ENCODE measurements at places on chromosomes 2 and 18.

DNA sequence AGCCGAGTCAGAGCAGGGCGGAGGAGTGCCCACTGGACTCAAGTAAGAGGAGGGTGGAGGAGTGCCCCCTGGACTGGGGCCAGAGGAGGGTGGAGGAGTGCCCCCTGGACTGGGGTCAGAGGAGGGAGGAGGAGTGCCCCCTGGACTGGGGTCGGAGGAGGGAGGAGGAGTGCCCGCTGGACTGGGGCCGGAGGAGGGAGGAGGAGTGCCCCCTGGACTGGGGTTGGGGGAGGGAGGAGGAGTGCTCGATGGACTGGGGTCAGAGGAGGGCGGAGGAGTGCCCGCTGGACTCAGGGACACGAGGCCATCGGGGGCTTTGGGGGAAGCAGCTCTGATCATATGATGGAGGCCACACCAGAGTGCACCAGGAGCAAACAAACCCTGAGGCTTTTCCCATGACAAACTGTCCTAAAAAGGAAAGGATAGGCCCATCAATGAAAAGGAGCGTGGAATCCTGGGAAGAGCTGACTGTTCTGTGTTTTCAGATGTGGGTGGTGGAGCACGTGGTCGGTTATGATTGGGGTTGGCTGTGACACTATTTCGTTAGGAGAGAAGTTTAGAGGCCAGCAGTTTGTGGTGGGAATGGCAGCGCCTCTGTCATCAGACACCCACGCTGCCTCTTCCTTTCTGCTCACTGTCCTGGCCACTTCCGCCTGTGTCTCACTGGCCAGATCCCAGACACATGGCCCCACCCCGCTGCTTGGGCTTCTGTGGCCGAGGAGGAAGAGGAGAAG lies 24.5 kb upstream of the HPCAL1 start:
- no peak for DNase-seq

- no peak for DNase-seq
These were observed 306.2 kb upstream of the KCNJ3 start for GRCh38 chr2:154392256-154392655.

DNA sequence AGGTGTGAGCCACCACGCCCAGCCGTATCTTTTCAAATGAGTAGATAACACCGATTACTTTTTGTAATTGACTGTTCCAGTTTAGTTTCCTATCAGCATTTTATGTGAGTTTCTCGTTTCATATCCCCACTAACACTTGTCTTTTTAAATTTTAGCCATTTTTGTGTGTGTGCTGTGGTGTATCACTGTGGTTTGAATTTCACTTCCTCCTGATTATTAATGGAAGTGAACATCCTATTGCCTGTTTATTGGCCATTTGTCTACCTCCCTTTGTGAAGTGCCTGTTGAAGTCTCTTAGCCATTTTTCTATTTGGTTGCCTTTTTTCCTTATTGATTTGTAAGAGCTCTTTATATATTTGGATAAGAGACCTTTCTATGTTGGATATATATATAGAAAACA lies 91.7 kb upstream of the STON1 start:
- DNase-seq: no peak

DNA sequence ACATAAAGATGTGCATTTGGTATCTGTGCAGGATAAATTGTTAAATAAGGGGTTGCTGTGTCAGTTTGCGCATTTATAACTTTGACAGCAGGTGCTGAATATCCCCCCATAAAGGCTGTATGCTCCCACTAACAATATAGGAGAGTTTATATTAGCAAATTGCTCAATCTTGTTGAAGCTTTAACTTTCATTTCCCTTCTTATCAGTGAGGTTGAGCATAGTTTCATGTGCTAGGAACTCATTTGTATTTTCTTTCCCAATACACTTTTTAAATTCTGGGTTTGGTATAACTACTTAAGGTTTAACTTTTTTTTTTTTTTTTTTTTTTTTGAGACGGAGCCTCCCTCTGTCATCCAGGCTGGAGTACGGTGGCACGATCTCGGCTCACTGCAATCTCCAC lies 89.0 kb downstream of the FAM117B start:
- no peak for DNase-seq

- no peak for DNase-seq
These were observed 677.0 kb upstream of the FANCL start for GRCh38 chr2:58918141-58918540.

GRCh38 chr2:128838244-128838643 lies 519.6 kb upstream of the HS6ST1 start:
- no peak for DNase-seq

GRCh38 chr2:11944311-11944710 lies 197.9 kb downstream of the LPIN1 start:
- no peak for DNase-seq

DNA sequence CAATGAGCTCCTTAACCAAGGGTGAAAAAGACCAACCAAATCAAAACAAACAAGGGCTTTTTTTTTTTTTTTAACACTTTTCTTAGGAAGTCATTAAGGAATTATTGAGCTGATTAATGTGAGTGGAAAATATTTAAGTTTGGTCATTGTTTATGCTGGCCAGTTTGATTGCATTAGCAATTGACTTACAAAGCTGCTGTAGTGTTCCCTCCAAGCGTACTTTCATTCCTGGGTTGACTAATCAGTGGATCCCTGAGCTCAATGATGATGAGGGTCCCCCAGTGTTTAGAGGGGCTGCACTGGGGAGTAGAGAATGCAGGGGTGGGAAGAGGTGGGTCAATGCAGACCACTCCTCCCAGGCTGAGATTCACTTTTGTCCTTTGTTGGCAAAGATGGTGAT lies 119.3 kb downstream of the PRKCE start:
- DNase-seq: no peak

- DNase-seq: no peak
These were observed 19.5 kb downstream of the ANKRD30B start for GRCh38 chr18:14767474-14767873.

GRCh38 chr2:109630441-109631430 lies 16.6 kb downstream of the SOWAHC start:
- no peak for DNase-seq

DNA sequence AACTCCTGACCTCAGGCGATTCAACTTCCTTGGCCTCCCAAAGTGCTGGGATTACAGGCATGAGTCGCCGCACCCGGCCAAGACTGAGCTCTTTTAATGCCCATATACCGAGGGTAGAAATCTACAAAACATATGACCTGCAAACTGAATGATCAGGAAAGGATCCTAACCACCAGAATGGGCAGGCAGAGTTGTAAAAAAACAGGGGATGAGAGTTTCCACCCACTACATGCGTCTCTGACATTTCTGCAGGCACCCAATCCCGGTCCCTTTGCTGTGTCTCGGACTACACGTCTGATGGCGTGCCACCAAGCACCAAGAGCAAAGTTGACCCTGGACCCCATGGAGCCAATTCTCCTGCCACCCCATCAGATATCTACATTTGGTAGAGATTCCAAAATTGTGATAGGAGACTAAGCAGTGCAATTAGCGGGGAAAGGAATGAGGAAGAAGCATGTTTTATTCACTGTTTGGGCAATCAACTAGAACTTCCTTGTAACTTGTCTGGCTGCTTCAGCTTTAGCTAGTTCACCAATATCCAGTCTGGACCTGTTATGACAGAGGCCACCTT lies 74.1 kb downstream of the ATP8B1 start:
- no peak for DNase-seq

- no peak for DNase-seq
These were observed 38.8 kb downstream of the NCKAP1 start for GRCh38 chr2:182999348-183000028.

DNA sequence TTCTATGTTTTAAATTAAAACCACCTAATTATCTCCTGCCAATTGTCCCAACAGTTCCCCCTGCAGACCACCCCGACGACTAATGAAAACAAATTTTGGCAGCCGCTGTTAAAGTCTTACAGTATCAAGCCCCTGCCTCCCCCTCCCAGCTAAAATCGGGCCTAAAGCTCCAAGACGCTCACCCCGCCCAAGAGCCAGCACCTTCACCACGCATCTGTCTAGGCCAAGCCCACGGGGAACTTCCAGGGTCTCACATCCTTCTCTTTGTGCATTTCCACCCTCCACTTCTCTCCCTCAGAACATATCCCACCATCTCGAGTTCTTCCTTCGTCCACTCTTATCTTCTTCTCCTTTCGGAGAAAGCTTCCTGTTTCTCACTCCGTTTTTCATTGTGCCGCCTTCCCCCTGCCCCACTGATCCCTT lies 445 bp downstream of the PRPF40A start:
- DNase-seq: no peak

DNA sequence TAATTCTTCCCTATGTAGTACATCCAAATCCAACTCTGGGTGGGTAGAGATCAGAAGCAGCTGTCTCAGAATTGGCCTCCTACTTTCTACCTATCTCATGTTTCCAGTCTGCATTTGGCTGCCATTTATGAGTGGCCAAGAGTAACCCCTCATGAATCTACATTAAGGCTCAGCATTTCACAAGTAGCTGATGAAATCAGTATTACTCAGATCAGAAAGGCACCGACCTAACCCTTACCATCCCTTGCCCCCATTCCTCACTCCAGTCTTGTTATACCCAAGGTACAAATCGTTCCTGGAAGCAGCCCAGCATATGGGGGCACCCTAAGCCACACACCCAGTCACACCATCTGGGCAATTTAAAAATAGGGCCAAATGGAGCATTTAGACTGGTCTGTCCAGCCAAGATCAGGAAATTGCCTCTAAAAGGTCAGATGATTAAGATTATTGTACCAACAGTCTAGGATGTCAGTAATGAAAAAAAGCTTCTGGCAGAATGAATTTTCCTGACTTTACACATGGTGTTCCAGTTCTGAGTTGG lies 37.1 kb downstream of the CD28 start:
- no peak for DNase-seq

GRCh38 chr2:186540941-186541340 lies 48.9 kb upstream of the ITGAV start:
- DNase-seq: no peak

- no peak for DNase-seq
These were observed 11.2 kb upstream of the SCYGR5 start for GRCh38 chr2:227655454-227655853.

DNA sequence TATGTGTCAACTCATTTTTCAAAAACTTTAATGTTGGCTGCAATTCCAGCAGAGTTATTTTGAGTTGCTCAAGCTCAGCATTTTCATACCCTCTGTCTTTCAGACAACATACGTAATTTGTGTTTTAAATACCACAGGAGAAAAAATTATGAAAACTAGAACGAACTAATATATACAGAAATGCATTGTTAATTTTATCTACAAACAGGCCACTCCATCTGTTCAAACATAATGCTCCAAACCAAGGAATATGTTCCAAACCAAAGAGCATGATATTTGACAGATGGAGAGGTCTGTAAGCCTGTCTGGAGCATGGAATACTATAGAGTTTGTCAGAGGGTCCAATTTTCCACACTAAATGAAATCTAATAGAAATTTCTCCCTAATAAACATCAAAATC lies 536.2 kb upstream of the FSIP2 start:
- DNase-seq: no peak

DNA sequence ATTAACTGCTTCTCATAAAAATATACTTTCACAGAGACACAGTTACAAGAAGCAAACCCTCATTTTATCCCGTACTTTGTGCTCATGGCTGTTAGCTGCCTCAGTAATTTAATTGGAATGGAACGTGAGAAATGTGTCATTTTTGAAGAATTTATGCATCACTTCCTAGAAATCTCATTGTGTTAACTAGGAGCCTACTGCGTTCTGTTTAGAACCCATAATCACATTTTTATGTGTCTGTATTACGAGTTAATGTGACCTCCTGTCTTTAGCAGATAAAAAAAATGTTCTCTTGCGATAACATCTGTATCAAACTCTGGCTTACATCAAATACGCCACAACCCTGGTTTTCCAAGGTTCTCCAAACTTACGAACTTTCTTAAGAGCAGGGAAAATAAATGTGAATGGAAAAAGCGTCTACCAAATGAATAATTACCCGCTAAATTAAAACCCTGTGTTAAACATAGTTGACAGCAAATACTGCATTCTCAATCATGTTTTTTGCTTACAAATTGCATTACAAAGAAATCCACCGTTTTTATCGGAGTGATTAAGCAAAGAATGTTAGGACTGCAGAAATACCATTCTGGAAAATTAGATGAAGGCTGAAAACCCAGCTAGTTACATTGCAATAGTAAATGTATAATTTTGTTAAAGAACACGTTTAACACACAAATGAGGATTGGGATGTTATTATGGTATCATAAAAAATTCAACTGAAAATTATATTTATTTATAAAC lies 12.1 kb upstream of the GBX2 start:
- no peak for DNase-seq

DNA sequence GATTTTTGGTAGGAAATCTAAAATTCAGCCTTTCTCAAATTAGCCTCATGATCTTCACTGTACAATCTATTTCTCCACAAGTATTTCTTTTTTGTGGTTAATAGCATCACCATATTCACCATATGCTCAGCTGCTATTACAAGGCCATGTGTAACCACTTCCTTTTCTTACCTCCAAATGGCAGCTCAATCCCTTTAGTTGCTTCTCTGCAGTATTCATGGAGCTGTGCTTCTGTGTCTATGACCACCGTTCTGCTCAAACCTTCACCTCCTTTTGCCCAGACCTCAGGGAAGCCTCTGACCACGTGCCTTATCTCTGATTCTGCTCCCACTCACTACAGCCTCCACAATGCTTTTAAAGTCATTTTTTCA lies 126.7 kb upstream of the TMEM200C start:
- DNase-seq: no peak

- no peak for DNase-seq
These were observed 115.3 kb upstream of the ITGB6 start for GRCh38 chr2:160315337-160315736.

DNA sequence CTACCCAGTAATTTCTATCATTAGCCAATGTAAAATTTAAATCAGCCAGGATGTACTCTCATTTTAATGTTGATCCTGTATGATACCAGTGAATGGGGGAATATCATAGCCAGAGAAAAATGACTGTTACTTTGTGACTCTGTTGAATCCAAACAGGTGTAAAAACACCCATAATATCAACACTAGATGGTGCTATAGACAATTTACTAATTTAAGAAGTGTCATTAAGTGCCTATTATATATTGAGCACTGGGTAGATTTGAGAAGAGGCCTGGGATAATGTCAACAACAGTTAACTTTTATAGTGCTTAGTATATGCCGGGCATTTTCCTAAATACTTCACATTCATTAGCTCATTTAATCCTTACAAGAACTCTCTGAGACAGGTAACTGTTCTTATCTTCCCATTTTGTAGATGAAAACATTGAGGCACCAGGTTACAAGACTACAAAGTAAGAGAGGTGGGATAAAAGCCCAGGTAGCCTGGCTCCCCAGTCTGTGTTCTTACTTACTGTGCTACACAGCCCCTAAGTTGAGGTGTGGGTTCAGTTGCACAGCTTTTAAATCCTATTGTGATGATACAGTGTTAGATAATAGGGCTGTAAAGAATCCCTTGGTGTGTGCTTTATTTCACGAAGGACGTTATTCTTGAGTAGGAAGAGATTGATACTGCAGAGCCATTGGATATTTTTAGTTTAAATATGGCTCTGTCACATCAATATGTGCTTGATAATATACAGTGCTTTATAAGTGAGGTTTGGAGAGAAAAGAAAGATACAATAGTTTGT lies 325.5 kb downstream of the AGPS start:
- DNase-seq: no peak

- no peak for DNase-seq
These were observed 53.4 kb downstream of the SH3RF3 start for GRCh38 chr2:109182426-109182825.

GRCh38 chr2:8628866-8629209 lies 53.0 kb upstream of the ID2 start:
- DNase-seq: no peak

- no peak for DNase-seq
These were observed 25.0 kb downstream of the SPEG start for GRCh38 chr2:219459460-219460311.

- no peak for DNase-seq
These were observed 451.6 kb upstream of the SALL3 start for GRCh38 chr18:78527984-78528383.

GRCh38 chr2:181178823-181179412 lies 198.5 kb downstream of the UBE2E3 start:
- DNase-seq: no peak

Measured in dorsolateral prefrontal cortex (tissue), 122 donors.